ENCODE measurements at places on chromosomes 16 and 17.

- no peak for DNase-seq
Observed at GRCh38 chr17:67531291-67531690, 154.2 kb downstream of the PITPNC1 start.

DNA sequence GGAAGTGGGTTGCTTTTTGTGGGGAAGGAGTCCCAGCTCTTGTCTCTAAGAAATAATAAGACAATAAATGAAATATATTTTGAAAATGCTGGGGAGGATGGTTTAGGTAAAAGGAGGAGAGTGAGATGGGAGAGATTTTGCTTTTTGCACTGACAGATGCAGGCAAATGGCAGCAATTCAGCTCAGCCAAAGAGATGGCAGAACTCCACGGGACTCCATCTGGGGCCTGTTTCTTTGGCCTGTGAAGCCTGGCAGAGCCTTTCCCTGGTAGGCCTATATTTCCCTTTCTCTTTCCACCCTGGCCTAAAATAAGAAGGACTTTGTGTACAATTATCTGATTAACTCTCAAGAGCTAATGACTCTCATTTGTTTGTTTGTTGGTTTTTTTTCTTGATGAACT is 1525.1 kb downstream of the CDH11 start:
- no peak for DNase-seq

DNA sequence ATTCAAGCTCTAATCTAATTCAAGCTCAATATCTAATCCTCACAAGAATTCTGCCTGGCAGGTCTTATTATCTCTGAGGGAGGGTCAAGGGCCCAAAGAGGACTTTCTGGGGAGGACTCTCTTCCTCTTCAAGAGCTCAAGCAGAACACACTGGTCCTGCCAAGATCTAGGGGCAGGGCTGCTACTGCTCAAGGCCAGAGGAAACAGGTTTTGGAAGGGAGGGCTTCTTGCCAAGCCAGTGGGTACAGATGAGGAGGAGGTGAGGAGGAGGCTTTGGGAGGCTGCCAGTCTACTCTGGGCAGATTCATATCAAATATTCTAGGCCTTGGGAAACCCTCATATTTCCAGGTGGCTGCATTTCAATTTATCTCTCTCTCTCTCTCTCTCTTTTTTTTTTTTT is 51.8 kb upstream of the IL34 start:
- DNase-seq: no peak

DNA sequence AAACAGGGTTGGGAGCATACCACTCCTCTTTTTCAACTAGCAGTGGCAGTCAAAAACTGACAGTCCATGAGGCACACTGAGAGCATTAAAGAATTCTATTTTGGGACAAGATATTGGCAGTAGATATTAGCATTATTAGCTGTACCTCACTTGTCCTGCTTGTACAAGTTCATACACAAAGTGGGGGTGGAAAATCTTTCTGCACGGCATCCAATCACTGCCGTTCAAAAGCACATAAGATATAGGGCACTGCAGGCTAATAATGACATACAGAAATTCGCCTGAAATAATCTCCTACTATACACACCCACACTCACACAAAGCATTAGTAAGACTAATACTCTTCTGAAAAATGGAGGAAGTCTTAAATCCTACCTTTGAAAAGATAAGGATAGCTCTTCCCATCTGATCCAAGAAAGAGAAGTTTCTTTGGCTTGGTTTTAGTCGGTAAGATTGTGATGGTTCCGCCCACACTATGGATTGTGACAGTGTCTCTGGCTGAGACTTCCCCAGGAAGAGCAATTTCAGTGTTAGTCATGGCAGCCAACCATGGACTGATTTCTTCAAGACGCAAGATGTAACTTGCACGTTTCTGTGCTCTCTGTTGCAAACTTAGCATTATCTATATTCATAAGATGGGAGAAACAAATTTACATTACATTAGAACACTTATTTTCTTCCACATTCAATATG is 40.6 kb upstream of the ARL6IP1 start:
- DNase-seq: no peak

DNA sequence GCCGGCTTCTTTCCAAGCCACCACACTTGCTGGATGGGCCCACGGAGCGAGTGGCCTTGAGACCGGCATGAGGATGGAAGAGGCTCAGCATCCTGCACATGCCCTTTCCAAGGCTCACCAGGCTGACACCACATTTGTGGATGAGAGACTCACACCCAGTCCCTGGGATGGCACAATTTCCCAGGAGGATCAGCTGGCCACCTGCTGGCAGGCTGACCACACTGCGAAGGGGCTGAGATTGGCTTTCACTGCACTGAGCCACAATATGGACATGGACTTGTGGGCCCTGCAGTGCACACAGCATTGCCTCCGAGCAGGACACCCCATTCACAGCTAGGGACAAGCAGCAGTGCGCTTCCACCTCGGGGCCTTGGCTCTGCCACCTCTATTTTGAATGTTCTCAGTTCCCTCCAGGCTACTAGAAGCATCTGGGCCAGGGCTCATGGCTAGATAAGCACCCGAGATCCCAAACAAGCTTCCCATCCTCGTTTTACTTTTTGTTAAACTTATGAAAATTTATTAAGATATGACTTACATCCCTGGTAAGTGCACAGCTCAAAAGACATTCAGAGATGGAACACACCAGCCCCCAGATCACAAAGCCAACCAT is 25.3 kb upstream of the KSR1 start:
- DNase-seq: peak; percentile 70

DNA sequence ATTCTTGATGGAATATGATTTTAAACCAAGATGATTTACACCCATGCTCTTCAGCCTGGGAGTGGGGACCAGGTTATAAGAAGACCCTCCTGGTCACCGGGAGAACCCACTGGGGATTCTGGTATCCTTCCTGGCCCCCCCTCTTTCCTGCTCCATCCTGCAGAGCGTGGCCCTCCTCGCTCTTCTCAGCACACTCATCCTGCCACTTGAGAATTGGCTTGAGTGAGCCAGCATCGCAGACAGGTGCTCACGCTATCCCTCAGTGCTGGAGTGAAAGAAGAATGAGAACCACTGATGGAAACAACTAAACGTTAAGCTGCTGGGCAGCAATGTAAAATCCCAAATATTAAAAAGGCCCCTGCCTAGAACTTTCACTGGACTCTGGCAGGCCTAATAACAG is 98.0 kb downstream of the CYTH1 start:
- no peak for DNase-seq

DNA sequence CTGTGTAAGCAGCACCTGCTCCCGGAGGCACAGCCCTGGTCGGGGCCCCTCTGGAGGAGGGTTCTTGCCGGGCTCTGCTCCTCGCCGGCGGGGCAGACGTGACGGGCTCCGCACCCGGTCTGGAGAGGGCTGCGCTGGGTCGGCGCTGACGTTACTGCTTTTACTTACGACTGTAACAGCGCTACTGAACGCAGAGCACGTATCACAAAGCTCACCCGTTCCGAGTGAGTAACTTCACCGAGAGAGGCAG is 1.3 kb upstream of the RAB40C start:
- peak; percentile 65 for DNase-seq

- no peak for DNase-seq
Observed at GRCh38 chr16:12545297-12545610, 258.4 kb downstream of the CPPED1 start.

DNA sequence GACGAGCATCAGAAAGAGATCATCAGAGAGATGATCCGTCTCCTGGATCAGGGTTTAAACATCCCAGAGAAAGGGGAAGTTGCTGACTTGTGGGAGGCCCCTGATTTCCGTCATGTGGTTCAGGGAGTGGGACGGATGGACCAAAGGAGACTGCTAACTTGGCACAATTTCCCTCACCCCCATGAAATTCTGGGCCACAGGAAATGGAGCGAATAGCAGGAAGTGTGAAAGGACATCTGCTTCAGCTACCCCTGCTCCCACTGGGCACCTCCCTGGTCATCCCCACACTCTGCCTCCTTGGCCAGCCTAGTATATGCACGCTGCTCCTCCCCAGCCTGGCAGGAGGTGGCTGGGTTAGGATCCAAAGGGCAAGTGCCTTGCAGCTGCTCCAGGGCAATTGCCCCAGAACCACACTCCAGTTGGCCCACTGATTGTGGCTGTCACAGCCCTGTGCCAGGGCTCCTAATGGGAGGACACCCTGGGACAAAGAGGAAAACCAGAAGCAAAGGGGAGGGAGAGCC is 1.3 kb downstream of the ARRB2 start:
- peak; percentile 40 for DNase-seq

DNA sequence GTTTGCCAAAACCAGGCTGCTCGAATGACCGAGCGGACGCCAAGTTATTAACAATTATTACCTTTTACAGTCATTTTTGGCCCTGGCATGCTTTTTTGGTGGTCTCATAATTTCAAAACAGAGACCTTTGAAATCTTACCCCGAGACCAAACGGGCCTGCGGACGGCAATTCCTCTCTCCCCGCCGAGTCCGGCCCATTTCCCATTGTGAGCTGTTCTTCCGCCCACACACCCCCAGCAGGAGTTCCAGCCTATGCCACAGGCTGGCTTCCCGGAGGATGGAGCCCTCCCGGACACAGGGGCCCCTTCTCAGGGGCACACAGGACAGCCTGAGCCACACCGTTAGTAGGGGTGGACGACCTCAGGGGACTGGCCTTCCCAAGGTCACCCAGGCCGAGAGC is 130.7 kb downstream of the C16orf95 start:
- no peak for DNase-seq

- peak; percentile 27 for DNase-seq
Observed at GRCh38 chr16:56368545-56368944, 56.8 kb downstream of the AMFR start.

GRCh38 chr16:87093804-87094555 is 223.2 kb downstream of the C16orf95 start:
- no peak for DNase-seq

GRCh38 chr16:19304750-19305149 is 19.2 kb downstream of the CLEC19A start:
- DNase-seq: no peak

GRCh38 chr16:52203096-52203495 is 343.8 kb downstream of the TOX3 start:
- DNase-seq: no peak

DNA sequence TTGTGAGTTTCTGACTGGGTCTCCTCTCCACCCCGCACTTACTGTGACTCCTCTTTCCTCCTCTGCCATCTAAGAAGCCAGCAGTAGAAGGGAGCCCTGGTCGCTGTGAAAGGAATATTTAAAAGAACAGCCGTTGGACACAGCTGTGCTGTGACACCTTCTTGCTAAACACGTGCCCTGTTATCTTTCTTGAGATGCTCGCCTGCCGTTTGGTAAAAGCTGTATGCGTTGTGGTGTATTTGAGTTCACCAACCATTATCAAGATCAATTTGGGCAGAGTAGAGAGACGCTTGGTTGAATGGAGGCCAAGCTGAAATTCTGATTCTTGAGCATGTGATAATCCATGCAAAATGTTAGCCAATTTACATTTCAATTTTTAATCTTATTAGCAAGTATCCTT is 3.8 kb downstream of the GID4 start:
- DNase-seq: peak; percentile 39

- no peak for DNase-seq
Observed at GRCh38 chr16:65663774-65664173, 541.9 kb upstream of the CDH11 start.

DNA sequence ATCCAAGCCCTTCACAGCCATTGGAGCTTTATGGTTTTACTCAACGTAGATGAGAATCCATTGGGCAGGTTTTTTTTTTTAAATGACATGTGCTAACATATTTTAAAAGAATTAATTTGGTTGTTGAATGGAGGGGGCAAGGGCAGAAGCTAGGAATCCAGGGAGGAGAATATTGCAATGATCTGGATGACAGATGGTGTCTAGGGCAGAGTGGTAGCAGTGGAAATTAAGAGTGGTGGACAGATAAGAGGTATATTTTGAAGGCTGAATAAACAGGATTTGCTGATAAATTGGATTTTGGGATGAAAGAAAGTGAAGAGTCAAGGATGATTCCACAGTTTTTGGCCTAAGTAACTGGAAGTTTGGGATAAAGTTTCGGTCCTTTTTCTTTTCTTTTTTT is 54.8 kb upstream of the DHX40 start:
- peak; percentile 93 for DNase-seq

GRCh38 chr16:85123891-85124635 is 11.8 kb upstream of the CIBAR2 start:
- DNase-seq: no peak

DNA sequence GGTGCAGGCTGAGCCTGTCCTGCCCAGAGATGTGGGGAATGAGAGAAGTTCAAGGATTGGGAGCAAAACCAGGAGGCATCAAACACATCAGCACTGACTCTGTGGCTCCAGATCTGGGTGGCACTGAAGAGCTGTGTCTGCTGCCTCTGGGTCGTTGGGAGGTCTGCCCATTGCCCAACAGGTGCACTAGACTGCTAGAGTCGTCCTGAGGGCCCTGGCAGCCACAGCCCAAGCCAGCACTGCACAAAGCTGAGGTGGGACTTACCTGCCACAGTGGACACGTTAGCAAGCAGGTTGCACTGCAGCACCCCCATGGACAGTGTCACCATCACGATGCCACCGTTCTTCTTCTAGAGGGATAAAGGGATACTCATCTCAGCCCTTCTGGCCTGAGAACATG is 3.3 kb downstream of the DPEP3 start:
- DNase-seq: no peak

- no peak for DNase-seq
Observed at GRCh38 chr16:1427473-1428461, 3.1 kb upstream of the PERCC1 start.

DNA sequence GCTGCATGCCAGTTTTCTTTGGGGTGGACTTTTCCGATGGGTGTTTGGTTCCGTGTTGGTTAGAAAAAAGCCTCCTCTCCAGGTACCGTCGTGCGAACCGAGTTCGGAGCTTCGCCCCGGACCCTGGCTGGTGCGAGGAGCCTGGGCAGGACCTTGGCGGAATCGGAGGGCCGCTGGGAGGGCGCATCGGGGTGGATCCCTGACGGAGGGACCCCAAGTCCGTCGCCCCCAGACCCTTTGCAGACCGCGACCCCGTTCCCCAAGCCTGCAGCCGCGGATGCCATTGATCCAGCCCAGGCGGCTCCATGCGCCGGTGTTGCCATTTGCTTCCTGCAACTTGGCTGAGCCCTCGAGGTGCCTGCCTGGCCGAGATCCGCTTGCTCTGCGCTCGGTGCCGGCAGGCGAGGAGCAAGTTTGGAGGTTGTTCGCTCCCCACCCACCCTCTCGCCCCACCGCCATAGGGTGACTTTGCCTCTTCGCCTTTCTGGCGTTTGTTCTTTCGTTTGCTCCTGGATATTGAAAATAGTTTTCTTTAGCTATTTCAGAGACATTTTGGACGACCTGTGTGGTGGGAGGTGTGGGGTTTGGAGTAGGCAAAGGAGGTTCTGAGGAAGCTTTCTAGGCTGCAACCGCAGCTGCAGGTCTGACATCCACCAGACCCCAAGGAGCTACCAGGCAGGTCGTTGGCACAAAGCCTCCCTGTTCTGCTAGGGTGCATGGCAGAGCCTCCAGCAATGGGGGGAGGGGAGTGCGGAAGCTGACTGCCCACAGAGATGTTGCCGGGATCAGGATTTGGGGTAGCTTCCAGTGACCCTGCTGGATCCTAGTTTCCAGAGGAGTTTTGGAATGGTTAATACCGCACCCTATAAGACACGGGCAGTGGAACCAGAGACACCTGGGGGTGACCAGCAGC is 58.2 kb downstream of the RAP1GAP2 start:
- peak; percentile 63 for DNase-seq

GRCh38 chr17:43330876-43331639 is 67.7 kb upstream of the ARL4D start:
- DNase-seq: peak; percentile 25

Data from NCI-H82 (cell line).